ENCODE measurements at places on chromosomes 2 and 18. TPM values are rescaled to one million over a fixed set of nuclear protein-coding genes. Genes with fewer than 3 reads are reported as not detected.

The LONRF2 gene
- total RNA-seq: 0.38 TPM

The GPR45 gene
- total RNA-seq: not detected

The LDLRAD4 gene
- 12.0 TPM for total RNA-seq

The LBX2 gene
- 0.55 TPM for total RNA-seq

The HNMT gene
- 33.1 TPM for total RNA-seq
